ENCODE measurements at places on chromosomes 4 and X. TPM values are rescaled to one million over a fixed set of nuclear protein-coding genes. Genes with fewer than 3 reads are reported as not detected.
A peak's percentile ranks its signal among the peaks of the same experiment; 100 is the strongest.

DNA sequence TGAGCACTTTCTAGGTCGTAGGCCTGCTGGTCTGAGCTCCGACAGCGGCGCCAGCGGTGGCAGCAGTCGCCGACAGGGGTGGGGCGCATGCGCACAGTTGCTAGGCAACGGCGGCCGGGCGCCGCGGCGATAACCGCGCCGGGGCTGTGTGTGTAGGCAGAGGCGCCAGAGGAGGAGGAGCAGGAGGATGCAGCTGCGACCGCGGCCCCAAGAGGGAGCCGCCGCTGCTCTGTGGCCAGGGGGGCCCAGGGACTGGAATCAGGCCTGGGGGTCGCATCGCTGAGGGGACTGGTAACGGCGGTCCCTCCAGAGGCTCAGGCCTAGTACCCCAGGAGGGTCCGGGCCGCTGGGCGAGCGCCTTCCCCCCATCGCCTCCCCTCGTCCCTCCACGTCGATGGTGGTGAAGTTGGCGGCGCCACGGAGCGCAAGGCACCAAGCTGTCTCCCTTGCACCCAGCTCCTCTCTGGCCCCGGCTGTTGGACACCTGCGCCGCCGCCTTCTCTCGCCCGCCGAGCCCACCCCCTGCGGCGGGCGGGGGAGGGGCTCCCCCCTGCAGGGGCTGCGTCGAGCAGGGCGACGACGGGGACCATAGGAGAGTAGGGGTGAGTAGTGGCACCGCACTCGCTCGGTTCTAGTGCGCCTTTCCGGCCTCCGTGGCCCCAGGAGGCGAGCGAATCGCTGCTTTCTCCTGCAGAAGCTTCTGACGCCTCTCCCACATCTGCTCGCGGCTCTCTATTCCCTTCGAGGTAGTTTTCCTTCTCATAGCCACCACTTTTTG lies 58.6 kb upstream of the ZC4H2 start:
- peak; percentile 87 for DNase-seq

FAT4 gene
- not detected for total RNA-seq

DNA sequence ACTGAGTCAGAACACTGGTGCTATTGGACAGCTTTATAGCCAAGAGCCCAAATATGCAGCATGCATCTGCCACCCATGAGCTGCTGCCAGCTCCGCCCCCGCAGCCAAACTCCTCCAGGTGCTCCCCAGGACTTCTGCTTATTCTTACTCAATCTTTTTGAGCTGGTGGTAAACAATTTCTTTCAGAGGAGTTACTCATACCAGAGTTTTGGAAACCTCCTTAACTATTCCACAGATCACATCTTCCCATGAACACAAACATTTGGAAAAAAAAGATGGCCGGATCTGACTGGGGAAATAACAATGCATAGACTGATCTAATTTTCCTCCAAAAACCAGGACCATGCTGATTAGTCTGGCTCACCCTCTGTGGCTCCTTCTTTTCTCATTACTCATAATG lies 399.9 kb downstream of the GPM6A start:
- no peak for DNase-seq

DNA sequence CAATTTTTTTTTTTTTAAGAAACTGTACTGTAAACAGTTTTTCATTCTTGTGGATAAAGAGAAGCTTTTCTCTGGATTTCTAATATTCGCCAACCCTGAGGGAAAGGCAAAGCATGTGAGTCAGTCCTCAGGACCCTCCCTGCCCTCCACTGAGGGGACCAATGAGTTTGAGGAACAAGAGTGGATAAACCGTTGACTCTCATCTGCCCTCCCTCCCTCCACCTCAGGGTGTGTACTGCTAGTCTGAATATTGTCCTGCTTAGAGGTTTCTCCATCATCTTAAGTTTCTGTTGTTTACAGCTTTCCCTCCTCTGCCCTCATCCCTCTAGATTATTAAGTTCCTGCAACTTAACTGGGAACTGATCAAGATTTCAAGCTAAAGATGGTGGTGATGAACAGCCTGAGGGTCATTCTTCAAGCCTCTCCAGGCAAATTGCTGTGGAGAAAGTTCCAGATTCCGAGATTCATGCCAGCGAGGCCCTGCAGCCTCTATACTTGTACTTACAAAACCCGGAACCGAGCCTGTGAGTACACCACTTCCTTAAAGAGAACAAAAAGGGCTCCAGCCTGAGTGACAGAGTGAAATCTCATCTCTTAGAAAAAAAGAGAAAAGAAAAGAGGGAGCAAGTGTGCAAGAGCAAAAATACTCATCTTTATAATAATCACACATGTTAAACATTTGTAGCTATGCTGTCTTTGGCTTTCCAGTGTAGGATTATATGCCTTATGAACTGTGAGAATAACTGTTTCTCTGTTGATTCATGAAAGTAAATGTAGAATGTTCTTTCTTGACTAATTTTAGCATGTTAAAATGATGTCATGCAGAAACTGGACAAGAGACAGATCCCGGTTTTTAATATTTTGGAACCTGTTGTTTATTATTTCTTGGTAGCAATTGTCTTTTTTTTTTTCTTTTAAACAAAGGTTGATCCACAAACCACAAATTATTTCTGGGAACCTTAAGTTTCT lies 11.9 kb downstream of the CA5B start:
- peak; percentile 22 for DNase-seq

GRCh38 chrX:46687619-46688018 lies 71.3 kb downstream of the SLC9A7 start:
- no peak for DNase-seq

- no peak for DNase-seq
Observed at GRCh38 chr4:73172161-73172560, 86.4 kb downstream of the ANKRD17 start.

DNA sequence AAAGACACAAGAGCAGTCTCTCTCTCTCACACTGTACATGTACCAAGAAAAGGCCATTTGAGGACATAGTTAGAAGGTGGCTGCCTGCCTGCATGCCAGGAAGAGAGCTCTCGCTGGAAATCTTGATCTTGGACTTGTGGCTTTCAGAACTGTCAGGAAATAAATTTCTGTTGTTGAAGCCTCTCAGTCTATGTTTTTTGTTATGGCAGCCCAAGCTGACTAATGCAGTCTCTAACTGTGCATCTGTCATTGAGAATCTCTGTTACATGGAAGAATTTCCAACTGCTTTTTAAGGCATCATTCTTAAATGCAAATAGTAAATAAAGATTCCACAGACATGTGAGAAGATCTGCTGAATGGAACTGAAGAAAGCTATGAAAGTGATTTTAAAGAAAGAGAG lies 198.3 kb downstream of the PCDH10 start:
- no peak for DNase-seq

DNA sequence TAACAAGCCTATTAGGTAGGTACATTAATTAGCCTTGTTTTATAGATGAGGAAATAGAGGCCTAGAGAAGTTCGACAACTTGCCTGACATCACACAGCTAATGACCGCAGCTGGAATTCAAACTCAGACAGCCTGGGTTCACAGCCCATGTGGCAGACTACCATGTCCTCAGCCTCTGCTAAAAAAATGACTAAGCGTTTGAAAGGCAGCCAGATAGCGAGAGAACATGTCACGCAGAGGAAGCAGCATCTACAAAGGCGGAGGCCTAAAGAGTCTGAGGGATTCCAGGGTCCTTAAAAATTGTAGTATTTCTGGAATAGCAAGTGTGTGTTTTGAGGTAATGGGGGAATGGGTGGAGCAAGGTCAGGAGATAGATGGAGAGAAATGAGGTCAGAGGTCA lies 33.2 kb upstream of the BMP15 start:
- no peak for DNase-seq

ADRA2C gene
- total RNA-seq = not detected

DNA sequence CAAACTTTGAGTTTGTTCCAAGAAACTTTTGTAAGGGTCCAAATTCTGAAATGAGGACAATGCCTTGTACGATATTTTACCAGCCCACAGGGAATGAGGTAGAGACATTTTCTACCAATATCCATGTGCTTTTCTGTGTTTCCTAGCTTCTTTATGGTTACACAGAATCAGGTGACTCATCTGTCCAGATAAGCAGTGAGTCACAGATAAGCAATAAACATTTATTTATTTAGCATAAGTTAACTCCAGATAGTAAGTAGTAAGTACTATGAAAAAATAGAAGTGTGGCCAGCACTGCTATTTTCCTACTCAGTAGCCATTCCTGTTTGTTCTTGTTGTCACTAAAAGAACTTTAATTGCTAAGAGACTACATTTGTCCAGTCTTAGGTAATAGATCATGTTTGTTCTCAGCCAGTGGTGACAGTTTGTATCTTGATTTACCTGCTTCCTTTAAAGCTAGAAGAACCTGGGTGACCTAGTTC lies 7.4 kb downstream of the AFF1 start:
- DNase-seq = no peak
